ENCODE measurements at places on chromosomes 3 and 15.

DNA sequence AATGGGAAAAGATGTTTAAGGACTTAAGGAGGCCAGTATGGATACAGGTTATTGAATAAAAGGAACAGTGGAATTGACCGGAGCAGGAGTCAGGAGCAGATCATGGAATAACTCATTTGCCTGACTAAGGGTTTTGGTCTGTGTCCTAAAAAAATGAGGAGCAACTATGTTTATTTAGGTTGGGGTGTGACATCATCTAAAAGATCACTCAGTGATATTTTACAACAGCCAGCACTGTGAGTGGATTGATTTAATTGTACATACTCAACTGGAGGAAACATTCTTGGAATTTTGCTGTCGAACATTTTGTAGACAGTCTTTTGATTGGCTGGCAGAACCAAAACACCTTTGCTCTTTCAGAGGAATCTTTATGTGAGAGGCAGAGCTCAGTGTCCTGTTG, 348.6 kb upstream of the CDIN1 start:
- peak; percentile 60 for DNase-seq

- no peak for DNase-seq
Measured at GRCh38 chr3:69767571-69767970, 28.3 kb downstream of the MITF start.

DNA sequence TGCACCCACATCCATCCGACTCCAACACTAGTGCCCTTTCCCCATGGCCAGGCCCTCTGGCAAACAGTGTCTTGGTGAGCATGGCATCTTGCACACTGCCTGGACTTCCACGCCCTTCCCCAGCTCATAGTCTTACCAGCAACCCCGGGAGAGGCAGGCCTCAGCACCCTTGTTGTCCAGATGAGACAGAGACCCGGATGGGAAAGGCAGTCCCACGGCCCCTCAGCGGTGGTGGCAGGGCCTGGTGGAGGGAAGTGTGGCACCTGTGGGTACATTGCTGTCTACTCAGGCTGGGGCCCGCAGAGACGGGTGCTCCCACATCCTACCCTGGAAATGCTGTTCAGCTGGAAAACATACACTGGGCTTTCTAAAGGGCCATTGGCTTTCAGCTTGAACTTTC, 28.4 kb downstream of the HDAC11 start:
- no peak for DNase-seq

DNA sequence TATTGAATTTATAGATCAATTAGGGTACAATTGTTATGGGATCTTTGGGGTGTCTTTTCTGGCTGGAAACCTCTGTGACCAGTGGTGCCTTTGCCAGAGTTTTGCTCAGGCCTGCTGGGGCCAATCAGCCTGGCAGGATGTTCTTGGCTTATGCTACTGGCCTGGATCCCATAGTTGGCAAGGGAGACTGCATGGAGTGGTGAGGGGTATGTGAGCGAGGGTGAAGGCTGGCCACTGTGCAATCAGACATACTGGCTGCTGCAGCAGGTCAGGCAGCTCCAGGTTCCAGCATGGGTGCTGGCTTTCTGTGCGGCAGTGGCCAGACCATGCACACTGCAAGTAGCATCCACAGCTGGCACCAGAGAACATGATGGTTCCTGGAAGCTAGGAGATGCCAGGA, 1053.2 kb upstream of the GBE1 start:
- no peak for DNase-seq

DNA sequence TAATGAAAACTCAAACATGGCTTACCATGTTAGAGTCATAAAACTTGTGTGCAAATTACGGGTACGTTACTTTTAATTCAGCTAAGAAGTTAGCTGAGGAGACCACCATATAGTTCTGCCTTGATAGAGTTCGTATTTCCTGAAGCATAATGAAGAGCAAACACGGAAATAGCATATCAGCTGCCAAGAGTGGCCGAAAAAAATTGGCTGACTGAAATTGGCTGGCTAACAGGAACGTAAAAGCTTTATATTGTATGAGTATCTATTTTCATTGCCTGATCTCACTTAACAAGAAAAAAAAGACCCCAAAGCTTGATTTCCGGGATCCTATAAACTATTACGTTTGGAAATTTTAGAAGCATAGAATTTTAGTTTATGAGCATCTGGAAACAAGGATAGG, 1222.9 kb downstream of the ZPLD1 start:
- no peak for DNase-seq

DNA sequence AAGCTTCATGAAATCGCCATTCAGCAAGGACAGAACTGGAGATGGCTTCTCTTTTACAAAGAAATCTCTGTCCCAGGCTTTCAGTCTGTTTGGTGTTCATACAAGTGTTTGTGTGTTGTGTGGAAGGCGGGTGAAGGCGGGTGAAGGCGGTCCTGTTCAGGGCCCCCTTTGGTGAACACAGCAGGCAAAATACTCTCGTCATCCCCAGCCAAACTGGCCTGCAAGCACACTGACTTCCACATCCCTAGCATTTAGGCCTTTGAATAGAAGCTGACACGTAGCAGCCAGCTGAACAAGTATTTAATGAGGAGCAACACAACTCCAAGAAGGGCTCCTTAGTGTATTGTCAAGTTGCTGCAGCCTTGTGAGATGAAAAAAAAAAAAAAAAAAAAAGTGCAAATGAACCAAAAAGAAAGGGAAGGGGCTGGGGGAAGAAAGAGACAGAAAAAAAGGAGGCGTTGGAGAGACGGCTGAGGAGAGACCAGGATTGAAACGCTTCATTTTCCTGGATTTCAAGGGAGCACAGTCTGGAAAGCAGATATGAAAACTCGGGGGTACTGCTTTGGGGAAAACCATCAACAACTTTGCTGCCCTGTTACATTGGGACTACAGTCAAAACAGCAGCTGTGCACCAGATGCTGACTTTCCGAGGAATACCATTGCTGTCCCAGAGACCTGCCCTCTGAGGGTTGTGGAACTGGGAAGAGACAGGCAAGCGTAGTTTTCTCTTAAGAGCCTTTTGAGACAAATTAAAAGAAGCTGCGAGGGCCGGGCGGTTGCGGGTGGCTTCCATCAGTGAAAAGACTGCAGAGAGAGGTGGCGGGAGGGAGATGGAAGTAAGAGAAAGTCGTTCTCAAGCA, 74.6 kb downstream of the TGFBR2 start:
- DNase-seq, result peak; percentile 82

- DNase-seq, result no peak
Measured at GRCh38 chr3:155326901-155327300, 33.4 kb upstream of the STRIT1 start.

Data from HCEC 1CT (cell line).